Activated T-cell treated with anti-CD3 and anti-CD28 coated beads, Interleukin-2, amount 50 U/mL, for 72 hours (primary cell): ENCODE measurements at places on chromosomes 7 and 10.

GRCh38 chr7:119964788-119965542, 308.0 kb upstream of the KCND2 start:
- DNase-seq, result no peak

- DNase-seq, result no peak
Measured at GRCh38 chr10:124197371-124198124, 104.2 kb upstream of the CHST15 start.

DNA sequence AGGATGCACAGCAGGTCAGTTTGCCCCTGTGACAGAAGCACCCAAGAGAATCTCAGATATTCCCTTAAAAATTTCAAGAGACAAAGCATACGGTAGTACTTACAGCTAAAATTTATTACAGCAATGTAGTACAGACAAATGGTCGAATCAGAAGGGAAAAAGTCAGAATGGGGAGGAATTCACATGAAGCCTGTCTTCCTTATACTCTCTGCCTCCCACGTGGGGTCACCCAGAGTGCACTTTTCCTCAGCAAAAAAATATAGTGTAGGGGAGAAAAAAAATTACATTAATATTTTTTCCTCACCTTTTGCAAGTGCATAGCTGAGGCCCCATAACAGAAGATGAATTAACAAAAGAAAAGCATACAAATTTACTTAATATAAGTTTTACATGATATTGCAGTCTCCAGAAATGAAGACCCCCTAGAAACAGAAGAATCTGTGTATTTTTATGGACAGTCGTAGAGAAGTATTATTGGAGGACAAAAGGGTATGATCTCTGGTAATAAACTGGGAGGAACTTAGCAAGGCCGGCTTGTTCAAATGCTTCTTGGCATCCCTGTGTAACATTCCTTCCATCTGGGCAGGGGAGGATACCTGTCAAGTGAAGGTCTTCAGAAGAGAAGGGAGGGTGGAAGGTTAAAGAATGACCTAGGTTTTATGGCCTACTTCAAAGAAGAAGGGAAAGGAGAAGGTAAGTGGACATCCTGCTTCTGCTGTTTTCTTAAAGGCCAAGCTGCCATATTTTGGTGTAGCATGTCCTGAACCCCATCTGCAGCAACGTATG, 270.6 kb upstream of the MAGI2 start:
- no peak for DNase-seq

DNA sequence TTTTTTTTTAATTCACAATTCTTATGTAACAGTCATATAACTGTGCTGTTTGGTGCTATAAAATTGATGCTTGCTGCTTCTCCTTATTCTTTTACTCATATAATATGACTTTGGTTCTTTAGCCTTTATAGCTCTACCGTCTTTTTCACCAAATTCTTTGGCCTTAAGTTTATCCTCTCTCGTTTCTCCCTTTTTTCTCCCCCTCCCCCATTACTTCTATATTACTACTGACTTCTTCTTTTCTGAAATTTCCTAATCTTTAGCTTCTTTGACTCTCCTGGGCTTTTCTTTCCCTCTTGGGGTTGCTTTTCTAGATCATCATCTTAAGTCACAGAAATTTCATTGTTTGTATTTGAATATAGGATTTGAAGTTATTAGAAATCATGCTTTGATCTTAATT, 3.8 kb downstream of the BCCIP start:
- DNase-seq, result no peak

GRCh38 chr7:115689941-115690340, 340.6 kb downstream of the TFEC start:
- DNase-seq, result no peak

DNA sequence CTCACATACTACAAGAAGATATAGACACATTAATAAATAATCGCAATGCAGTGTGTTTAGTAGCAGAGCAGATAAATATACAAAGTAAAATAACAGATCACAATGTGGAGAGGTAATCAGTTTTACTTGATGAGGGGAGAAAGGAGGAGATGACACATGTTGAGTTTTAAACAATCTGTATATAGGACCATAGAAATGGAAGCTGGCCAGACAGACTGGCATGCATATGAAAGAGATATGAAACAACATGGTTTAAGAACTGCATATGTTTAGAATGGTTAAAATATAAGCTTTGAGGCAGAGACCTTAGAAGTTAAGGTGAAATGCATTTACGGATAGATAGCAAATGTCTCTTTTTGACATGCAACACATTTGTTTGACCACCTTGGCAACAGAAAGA, 19.8 kb upstream of the CCDC7 start:
- no peak for DNase-seq

- no peak for DNase-seq
Measured at GRCh38 chr10:117424883-117425649, 49.8 kb upstream of the PDZD8 start.

DNA sequence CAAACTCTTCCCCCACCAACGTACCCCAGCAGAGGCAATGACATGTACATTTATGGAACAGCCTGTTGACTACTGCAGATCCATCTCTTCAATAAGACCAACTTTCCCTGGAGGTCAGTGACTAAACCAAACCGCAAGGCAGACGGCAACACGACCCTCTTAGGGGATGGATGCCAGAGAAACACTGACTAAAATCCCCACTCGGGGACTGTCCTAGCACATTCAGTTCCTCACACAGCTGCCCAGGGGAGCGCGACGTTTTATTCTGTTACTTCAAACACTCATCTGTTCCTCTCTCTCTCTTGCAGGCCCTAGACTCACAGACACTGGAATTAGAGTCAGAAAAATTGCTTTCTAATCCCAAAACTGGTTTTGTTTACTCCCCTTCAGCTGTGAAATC, 146.5 kb upstream of the PRSS1 start:
- no peak for DNase-seq

DNA sequence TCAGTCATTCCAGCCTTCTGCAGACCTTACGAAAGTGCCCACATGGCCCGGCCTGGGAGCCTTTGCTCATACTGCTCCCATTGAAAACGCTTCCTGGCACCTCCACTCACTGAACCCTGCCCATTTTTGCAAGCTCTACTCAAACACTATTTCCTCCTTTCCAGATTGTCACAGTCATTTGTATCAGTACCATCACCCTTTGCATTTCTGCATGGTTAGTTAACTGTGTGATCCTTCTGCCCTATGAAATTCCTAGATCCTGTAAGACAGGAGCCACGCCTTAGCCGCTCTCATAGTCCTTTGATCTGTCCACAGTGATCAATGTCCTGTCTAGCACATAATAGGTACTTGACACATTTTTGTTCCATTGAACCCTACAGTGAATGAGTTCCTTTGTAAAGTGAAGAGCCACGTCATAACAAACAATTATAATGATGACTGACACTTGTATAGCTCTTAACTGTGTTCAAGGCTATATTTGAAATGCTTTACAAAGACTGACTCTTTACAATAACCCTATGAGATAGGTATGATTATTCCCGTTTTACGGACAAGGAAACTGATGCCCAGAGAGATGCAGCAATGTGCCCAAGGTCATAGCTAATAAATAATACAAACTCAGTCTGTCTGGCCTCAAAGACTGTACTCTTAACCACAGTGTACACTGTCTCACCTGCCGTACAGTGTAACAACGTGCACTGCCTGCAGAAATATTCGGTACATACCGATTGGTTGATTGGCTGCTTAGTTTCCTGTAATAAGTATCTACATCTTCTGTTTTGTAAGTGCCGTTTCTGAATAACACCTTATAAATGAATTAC, 16.6 kb upstream of the ITIH2 start:
- no peak for DNase-seq

DNA sequence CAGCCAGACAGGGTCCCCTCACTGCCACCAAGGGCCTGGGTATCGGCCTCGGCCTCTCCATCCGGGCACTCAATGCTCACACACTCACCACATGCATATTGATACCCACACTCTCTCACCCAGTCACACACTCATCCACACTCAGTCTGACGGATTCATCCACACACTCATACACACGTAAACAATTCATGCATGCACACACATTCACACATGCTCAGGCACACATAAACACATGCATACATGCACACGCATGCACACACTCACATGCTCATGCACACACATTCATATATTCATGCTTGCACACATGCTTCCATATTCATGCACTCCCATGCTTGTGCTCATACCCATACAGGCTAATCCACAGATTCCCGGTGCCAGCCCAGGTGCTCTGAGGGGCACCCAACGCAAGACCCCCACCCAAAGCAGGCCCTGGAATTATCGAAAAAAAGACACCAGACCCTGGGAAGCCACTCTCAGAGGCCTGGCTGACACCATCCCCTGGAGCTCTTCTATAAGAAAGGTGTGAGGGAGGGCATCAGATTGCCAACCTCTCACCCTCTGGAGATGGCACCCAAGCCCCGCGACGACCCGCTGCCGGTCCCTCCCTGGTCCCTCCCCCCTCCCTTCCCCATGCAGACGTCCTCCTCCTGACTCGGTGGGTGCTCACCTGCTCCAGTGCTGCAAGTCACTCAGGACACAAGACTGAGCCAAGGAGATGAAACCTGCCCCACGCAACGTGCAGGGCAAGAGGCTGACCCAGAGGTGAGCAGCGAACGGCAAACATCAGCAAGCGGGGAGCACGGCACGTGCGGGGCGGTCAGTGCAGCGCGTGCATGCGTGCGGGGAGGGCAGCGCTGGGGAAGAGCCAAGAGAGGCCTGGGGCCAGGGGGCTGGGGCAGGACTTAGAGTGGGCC, 15.2 kb downstream of the STK32C start:
- DNase-seq, result no peak

- DNase-seq, result peak; percentile 10
Measured at GRCh38 chr7:26664735-26665416, 199.5 kb downstream of the SKAP2 start.

GRCh38 chr10:34078017-34078744, 736.9 kb downstream of the PARD3 start:
- no peak for DNase-seq

DNA sequence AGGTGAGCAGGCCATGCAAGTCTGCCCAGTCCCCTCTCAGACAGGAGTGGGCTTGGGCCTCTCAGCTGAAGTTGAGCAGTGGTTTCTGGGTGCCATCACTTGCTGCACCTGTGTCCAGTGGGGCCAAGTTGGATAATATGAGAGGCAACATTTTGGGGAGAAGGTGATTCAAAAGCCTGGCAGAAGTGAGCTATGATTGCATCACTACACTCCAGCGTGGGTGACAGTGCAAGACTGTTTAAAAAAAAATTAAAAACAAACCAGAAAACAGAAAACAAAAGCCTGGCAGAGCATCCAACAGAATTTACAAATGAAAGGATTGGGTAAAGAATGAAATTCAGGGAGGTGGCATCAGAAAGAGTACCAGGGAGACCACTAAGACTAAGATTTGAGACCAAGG, 121.5 kb upstream of the LAMB4 start:
- no peak for DNase-seq

DNA sequence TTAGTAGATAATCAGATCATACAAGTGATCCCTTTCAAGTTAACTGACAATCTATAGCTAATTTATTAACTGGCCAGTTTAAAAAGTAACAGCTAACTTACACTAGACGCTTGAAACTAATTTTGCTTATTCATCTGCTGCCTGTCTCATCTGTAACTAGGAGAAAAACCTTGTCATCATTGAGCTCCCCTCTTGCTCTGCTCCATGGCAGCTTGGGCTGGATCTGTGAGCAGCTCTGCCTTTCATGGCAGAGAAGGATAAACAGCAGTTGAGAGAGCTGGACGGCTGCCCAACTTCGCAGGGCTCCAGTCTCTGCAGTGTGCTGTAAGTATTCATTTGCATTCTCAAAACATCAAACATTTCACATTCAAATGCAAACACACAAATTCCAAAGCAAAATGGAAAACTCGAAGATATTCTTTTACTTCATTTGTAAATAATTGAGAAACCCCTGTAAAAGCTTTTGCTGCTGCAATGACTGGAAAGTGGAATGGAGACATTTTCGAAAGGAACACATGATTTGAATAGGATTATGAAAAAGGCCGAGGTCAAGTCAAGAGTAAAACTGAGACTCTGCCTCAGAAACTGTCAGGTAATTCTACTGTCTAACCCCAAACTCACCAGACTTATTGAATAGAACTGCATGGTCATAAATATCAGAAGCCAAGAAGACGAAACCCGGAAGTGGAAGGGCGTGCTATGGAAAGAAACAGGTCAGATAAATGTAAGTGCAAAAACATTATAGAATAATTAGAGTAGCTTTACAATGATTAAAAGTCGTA, 17.6 kb downstream of the SLC35B4 start:
- DNase-seq, result no peak

DNA sequence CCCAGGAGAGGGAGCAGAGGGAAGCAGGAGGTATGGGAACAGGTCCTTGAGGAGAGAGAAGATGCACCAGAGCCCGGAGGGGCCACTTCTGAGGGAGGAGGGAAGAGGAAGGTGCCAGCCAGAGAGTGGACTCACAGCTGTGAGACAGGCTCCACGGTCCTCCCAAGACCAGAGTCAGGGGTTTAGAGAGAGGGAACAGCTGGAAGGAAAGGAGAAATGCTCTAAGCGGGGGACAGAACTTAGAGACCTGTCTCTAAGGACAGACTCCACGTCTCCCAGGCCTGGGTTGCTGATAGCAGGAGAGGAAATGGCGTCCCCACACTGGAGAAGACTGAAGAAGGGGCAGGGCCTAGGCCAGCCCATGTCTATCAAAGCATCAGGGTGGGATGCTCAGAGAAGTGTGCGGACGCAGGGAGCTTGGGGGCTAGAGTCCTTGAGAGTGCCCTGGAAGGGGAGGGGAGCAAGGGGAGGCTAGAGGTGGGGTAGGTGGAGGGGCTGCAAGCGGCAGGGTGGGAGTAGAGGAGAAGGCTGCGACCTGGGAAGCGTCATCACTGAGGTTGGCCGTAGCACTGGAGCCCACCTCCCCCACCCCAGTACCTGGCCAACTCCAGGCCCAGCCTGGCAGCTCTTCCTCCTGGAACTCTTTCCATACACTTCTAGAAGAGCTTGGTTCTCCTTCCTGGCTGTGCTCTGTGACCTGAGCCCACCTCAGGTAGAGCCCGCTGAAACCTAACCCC, 25.6 kb upstream of the GRID1 start:
- DNase-seq, result no peak

GRCh38 chr7:474605-475424, 44.8 kb downstream of the PDGFA start:
- DNase-seq, result no peak

DNA sequence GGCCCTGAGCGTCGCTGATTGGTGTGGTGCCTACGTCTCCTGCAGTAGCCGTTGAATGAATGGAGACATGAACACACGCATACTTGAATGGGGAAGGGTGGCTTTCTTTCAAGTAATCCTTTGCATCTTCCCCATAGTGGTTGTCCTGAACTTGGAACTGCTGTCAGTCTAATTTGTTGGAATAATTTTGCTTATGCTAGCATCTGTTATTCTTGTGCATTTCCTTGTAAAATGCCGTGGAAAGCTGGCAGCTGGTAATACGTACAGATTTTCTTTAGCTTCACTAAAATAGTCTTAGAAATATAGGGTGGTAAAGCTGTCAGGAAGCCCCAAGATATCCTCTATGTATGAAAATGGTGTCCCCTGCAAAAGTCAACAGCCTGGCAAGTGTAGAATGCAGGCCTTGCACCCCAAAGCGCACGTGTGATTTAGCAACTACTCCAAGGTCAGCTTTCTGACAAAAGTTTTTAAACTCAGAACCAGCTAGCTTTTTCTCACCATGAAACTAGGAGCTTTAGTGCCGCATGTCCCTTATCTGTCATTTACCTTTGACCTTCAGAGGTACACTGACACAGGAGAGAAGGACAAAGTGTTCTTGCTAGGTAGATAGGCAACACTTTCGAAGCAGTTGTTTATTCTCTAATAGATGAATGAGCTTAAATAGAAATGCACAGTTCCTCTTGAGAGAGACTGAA, 70.8 kb downstream of the RBM33 start:
- DNase-seq, result no peak
